ENCODE measurements at places on chromosomes 1 and 21.

- peak; percentile 61 for DNase-seq
Measured at GRCh38 chr1:66335859-66336640, 197.9 kb upstream of the SGIP1 start.

GRCh38 chr1:25724966-25725365, 75.0 kb upstream of the SELENON start:
- DNase-seq, result no peak

DNA sequence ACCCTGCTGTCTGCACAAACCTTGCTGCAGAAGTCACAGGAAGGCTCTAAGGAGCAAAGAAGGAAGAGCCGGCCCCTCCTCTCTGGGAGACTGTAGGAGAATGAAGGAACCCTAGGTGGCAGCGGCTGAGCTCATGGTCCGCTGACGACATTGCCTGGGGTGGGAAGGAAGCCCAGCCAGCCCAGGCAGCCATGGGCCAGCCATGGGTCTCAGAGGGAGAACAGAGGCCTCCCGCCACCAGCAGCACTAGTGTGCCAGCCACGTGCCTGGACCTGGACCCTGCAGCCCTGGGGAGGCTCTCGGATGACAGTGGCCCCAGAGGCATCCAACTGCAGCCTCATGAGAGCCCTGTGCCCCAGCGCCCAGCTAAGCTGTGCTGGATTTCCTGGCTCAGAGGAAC, 49.2 kb upstream of the POFUT2 start:
- no peak for DNase-seq

GRCh38 chr1:202942426-202942825, 15.4 kb upstream of the KLHL12 start:
- DNase-seq, result no peak

Measured in GM23248 (cell line).